ENCODE measurements at places on chromosomes 13 and 19.
A peak's percentile ranks its signal among the peaks of the same experiment; 100 is the strongest.

- peak; percentile 67 for DNase-seq
These were observed 112.1 kb downstream of the ZIC5 start for GRCh38 chr13:99859178-99860177.

GRCh38 chr13:53136554-53137215 is 108.1 kb downstream of the OLFM4 start:
- DNase-seq, result no peak

DNA sequence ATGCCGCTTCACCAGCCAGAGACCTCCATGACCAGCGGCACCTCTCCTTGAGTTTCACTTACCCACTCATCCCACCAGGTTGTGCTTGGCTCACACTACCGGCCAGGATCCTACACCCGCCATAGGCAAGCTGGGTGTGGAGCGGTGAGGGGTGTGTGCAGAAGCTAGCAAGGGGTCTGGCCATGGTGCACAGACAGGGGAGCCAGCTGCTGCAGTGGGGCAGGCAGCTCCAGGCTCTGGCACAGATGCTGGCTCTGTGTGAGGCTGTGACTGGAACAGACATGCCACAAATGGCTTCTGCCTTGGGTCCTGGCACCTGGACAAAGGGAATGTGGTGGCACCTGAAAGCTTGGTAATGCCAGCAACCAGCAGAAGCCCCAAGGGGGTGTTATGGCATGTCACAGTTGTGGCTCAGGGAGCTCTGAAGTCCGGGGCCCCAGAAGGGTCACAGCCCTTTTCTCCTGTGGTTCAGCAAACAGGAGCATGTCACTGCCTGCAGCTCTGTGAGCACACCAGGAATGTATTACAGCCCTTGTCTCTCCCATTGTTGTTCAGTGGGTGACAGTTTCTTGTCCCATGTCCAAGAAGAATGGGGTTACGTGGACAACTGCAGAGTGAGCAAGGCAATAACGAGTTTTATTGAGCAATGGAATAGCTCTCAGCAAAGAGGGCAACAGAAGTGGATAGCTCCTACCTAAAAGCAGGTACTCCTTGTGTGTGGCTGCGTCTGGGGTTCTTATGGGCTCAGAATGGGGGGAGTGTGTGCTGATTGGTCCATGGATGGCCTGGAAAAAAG is 2791.0 kb upstream of the PCDH20 start:
- no peak for DNase-seq

DNA sequence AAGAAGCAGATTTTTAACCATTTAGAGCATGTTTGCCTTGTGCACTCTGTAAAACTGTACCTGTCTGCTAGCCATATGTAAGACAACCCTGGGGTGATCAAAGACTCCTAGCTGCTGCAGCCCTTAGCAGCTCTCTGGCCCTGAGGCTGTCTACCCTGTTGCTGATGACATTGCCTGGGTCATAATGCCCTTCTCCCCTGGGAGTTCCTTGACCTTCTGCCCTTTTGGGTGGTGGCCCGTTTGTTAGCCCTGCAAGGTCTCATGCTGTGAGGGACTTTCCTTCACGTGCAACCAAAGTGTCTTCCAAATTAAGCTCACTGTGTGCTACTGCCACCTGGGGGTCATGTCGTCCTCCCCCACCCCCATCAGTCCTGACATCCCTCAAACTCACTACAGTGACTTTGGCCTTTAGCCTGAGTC is 7.4 kb downstream of the GPC6 start:
- no peak for DNase-seq

GRCh38 chr13:42486711-42487198 is 87.2 kb upstream of the TNFSF11 start:
- DNase-seq, result no peak

DNA sequence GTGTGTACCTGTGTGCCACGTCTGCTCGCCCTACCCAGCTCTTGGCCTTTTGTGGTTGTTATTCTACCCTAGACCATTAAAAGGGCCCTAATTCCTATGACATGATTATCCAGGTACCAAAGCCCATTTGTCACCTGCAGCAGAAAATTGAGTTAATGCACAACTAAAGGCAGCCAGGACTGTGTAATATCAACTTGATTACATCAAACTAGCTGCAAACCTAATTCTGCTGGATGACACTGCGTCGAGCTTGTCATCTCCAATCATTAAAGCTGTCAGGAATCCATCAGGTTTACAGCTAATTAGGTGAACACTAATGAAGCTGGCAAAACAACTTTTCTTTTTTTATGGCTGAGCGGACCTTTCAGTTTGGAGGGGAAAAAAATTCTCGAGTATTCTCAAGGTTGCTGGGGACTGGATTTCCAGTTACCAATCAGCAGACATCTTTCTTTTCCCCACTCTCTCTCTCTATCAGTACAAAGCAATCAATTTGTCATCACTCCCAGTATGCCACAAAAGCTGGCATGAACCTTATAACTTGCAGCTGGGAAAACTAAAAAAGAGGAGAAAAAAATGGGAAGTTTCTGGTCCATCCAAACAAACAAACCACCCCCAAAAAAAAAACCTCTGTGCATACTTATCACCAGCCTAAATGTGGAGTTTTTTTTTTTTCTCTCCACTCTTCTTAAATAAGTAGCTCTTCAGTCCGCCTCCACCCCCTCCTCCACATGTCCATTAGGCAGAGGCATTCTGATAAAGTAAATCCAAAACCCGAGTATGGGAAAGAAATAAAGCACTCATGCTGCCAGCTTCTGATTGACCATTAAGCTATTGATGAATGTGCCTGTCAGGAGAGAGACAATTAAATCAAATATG is 2.8 kb downstream of the TSHZ3 start:
- DNase-seq, result no peak

- DNase-seq, result no peak
These were observed 711.5 kb downstream of the PCDH17 start for GRCh38 chr13:58343076-58343475.

- DNase-seq, result no peak
These were observed 31.9 kb downstream of the PTPRS start for GRCh38 chr19:5308451-5309437.

- no peak for DNase-seq
These were observed 5.6 kb downstream of the RASL11A start for GRCh38 chr13:27276188-27276587.

DNA sequence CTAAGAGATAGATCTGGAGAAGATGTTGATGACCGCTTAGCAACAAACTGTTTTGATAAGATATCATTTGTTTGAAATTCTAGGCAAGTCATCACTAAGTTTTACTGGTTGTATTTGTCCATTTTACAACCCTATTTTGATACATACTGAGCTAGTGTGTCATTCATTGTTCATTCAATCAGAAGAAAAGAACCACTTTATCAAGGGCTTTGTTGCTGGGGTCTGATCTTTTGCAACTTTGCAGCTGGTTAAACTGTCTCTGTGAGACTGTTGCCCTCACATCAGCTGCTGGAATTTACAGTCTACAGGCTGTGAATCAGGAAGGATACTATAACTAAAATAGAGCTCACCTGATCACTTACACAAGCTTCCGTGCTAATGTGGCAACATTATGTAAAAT is 290.5 kb downstream of the RFC3 start:
- DNase-seq, result no peak

- DNase-seq, result no peak
These were observed 36.0 kb downstream of the URI1 start for GRCh38 chr19:29978080-29978479.

DNA sequence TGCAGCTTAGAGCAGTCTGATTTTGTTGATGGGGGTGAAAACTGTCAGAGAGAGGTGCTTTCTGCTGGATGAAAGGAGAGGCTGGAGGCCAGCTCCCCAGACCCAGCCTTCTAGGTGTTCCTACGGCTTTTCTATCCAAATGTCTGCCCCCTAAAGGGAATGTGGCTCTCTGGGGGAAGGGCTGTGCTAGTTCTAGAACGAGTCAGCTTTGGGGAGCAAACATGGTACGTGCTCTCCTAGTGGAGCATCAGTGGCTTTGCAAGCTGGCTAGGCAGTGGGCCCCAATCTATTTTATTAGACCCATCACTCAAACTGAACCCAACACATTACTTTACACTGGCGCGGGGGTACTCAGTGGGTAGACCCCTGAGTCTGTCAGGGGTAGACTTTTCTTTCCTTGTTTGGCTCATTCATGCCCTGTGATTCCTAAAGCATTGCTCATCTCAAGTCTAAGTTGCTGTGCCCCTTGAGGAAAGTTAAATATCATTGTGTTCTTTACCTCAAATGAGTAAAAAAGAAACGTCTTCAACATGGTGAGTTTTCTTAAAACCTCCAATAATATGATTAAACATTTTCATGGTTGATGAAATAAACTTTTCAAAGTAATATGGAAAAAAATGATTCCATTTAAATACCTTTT is 254.9 kb downstream of the DLEU7 start:
- no peak for DNase-seq

- DNase-seq, result no peak
These were observed 25.2 kb upstream of the KCTD4 start for GRCh38 chr13:45226024-45226423.

- DNase-seq, result no peak
These were observed 28.5 kb upstream of the PSPC1 start for GRCh38 chr13:19810996-19811881.

DNA sequence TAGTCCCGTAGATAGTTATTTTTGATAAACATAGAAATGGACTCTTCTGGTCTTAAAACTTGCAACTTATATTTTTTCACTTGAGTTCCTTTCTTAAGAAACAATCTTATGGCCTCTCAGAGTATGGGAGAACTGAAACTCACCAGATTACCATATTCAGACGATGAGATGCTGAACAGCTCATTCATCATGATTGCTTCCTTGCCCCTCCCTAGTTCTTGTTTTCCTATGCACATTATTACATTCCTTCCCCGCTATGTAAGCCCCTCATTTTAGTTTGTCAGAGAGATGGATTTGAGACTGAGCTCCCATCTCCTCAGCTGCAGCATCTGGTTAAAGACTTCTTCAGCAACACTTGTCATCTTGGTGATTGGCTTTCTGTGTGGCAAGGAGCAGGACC is 158.5 kb downstream of the SLITRK6 start:
- no peak for DNase-seq

DNA sequence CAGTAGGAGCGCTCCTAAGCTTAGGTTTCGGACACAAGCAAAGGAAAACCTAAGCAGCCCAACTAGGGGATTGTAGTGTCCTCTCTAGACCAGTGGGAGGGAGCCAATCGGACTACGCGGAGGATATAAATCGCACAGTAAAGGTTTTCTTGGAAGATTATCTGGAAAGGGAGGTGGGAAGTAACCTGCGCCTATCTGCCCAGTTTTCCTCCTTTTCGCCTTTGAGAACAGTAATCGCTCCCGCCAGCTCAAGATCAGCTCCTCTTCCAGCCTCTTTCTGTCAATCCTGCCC is 456 bp upstream of the RAB4B start:
- DNase-seq, result no peak

DNA sequence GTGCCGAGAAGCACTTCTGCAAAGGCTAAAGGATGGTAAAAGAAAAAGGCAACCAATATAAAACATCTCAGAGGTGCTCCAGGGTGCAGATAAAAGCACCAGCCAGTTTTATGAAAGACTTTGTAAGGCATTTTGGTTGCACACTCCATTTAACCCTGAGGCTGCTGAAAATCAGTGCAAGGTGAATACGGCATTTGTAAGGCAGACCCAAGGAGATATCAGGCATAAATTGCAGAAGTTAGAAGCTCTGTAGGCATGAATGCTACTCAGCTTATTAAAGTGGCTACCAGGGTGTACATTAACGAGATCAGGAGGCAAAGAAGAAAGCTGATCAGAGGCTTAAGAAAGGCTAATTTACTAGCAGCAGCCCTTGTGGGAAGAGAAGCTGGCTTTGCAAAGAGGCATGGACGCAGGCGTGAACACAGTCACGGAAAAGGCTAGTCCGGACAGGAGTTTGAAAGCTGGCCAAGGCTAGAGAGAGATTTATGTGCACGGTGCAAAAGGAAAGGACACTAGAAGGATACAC is 99.6 kb downstream of the ZNF429 start:
- DNase-seq, result no peak

- DNase-seq, result no peak
These were observed 22.4 kb upstream of the SEMA6B start for GRCh38 chr19:4581666-4582553.
